OCI-LY7 (cell line): ENCODE measurements at places on chromosomes 12 and 14.

GRCh38 chr14:101542391-101542790 is 18.9 kb upstream of the DIO3 start:
- no peak for DNase-seq

DNA sequence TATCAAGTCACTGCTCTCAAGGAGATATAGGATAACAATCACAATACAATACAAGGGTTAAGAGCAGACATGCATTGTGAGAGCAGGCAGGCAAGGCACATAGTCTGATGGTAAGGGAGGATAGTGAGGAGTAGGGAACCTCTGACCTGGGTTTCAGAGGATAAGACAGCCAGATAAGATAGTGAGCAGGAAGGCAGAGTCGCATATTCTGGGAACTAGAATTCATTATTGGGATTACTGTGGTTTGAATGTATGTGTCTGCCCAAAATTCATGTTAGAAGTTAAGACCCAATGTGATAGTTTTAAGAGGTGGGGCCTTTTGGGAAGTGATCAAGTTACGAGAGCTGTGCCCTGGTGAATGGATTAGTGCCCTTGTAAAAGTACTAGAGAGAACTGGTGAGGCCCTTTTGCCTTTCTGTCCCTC is 14.4 kb upstream of the ATF1 start:
- no peak for DNase-seq

DNA sequence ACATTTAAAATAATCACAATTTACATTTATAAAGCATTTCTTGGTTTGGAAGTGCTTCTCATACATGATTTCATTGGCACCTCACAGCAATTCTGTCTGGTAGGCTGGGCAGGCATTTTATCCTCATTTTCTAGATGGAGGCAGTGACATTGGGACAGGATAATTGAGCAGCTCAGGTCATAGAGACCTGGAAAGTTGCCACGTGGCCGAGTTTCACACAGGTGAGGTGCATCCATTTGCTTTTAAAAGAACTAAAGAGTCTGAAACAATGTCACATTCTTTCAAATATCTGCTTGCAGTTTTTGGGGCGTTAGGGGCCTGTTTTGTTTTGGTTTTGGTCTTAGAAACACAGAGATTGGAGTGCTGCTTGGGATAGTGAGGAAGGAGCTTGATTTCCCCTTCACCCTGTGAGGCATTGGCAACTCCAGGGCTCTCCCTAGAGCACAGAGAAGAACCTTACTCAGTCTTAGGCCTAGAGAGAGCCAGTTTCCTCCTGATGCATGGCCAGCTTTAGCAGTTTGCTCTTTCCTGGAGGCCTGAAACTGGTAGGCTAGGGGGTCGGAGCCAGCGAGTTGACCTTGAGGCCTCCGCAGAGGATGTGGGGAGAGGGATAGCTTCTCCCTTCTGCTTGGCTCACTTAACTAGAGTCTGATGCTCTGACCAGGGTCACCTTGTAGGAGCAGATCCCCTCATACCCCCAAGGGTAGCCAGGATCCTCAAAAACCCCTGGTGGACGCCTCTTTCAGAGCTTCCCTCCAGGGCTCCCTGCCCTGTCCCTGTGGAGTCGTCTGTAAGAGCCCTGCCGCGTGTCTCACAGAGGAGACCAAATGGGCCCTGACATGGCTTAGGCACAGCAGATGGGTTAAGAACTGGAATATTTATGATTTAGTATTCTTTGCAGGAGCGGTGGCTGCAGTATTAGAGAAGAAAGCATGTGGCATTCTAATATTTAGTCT is 34.9 kb upstream of the JDP2 start:
- DNase-seq, result no peak

DNA sequence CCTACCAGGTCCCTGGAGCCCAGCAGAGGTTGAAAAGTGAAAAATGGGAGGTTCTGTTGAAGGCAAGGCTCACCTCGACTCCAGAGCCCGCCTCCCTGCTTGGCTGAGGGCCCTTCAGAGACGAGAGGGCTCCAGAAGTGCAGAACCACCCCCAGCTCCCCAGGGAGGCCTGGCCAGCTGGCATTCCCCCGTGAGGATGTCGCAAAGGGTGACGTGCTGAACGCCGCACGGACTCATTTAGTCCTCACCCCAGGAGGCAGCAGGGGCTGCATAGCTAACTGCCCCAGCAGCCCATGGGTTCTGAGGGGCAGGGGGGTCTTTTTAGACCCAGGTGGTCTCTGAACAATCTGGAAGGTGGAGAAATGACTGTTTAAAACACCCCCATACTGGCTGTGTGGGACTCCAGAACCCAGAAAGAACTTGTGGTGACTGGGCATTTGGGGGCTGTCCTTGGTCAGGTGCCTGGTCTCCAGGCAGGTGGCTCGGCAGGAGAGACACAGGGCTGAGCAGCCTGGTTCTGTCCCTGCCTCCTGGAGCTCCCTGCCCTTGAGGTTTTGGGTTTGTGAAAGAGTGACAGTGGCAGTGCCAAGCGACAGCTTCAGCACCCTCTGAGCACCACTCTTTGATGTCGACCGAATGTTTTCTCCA is 32.0 kb downstream of the ANAPC7 start:
- DNase-seq, result peak; percentile 89

- no peak for DNase-seq
These were observed 291.5 kb downstream of the RPS29 start for GRCh38 chr14:49294621-49295148.

GRCh38 chr14:71692496-71692895 is 239.7 kb upstream of the RGS6 start:
- no peak for DNase-seq

GRCh38 chr14:75842551-75842950 is 139.2 kb downstream of the TGFB3 start:
- DNase-seq, result no peak

DNA sequence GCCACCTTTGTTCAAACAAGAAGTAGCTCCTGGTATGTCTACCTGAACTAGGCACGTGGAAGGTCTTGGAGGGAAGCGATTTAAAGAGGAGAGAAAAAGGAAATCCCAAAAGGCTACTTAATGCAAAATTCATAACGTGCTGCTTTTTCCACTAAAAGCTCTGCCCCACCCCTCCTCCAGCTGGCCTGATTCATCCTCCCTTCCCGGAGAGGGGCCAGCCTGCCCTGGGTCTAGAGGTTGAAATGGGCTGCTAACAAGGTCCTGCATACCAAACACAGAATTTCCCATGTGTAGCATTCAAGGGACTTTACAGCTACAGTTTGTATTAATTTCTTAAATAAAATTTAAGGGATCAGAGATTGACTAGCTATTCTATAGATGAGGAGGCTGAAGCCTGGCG is 83.2 kb downstream of the KNTC1 start:
- DNase-seq, result no peak

GRCh38 chr14:99769123-99769522 is 24.1 kb upstream of the EML1 start:
- no peak for DNase-seq

DNA sequence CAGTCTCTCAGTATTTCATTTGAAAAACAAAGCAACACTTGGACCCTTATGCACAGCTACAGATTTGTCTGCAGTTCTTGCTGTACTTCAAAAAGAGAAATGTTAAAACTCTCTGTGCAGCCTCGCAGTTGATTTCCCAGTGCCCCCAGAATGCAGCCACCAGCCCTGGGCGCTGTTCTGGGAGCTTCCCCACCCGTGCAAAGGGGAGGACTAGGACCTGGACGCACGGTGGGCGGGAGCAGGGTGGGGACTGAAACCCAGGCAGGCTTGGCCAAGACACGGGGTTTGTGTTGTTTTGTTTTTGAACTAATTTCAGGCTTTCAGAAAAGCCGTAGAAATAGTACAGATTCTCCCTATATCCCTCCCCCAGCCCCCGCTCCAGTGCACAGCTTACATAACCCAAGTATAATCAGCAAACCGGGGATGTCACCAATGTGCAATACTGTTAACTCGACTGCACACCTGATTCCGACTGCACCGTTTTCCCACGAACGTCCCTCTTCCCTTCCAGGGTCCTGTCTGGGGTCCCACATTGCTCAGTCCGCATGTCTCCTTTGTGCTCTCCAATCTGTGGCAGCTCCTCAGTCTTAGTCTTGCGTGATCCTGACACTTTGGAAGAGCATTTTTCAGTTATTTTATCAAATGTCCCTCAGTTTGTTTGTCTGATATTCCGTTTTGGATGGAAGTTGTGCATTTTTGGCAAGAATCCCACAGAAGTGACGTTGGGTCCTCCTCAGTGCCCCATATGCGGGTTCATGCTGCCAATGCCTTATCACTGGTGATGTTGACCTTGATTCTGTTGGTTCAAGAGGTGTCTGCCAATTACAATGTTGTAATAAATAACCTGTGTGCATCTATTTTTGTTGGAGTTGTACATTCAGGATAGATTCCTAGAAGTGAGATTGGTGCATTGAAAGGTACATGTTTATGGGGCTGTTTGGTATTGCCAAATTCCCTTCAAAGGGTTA is 95.9 kb downstream of the SETD3 start:
- DNase-seq, result no peak

DNA sequence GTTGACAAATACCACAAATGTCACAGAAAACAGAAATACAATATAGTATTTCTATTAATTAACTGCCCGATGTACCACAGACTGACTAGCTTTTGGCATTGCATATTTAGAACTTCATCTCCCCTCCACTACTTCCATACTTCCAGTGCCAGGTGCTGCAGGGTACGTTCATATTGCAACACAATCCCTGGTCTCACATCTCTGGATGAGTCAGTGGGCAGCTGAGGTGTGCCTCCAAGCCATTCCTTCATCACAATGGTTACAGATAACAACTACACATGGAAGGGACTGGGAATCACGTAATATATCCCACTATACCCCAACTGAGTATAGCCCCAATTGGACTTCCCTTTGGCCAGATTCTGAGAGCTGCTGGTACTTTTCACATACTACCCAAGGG is 31.1 kb downstream of the CCDC198 start:
- DNase-seq, result no peak

GRCh38 chr14:57812741-57813140 is 53.2 kb downstream of the SLC35F4 start:
- no peak for DNase-seq

GRCh38 chr12:51262758-51263177 is 7.4 kb downstream of the SMAGP start:
- DNase-seq, result peak; percentile 60

GRCh38 chr12:112303004-112303403 is 79.2 kb downstream of the HECTD4 start:
- peak; percentile 30 for DNase-seq

- DNase-seq, result no peak
These were observed 80.0 kb downstream of the IFNG-AS1 start for GRCh38 chr12:68069275-68069674.

DNA sequence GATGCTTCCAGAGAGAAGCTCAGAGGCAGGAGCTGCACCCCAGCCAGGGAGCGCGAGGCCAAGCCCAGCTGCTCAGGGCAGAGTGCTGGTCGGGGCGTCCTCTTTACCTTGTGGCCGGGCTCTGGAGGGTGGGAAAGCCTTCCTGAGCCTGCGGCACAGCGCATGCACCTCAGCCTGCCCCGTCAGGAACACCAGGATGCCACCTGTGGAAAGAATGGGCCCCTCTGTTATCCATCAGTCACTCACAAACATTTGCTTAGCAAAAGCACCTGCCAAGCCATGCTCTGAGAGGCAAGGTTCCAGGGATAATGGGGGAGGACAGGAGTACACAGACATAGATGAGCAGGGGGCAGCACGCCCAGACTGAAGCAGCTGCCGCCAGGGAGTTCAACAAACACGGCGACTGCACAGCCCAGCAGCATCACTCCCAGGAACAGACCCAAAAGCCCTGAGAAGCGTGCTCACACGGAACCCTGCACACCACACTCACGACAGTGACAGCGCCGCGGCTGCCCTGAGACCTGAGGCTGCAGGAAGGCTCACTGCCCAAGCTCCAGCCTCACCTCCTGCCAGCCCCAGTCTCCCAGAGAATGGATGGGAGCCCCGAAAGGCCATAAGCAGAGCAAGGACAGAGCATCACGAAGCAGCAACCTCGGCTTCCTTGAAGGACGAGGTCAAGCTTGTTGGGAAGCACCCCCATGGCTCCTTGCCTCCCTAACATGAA is 21.8 kb downstream of the DHX37 start:
- DNase-seq, result no peak

DNA sequence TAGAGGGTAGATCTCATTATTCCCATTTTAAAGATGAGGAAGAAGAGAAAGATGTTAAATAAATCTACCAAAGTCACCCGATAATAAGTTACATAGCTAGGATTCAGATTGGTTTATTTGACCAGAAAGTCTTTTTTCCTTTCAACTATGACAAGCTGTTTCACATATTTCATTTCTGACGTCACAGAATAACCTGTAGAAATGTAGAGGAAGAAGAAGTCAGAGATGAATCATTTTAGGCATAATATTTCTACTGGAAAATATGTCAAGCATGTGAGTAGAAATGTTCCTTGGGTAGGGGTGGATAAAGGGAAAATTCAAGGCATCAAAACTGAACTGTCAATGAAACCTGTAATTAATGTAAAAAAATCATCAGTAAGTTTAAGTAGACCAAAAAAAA is 107.0 kb downstream of the MGST1 start:
- no peak for DNase-seq

DNA sequence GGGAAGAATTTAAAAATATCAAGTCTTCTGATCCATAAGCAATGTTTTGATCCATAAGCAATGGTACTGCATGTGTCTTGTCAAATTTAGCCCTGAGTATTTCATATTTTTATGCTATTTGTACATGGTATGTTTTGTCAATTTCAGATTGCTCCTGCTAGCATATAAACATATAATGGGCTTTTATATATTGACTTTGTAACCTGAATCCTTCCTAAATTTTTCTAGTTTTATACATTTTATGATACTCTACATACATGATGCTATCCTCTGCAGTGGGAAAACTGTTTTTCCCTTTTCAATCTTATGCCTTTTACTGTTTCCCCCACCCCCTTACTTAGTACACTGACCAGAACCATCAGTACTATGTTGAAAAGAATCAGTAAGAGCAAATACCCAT is 75.1 kb downstream of the R3HDM2 start:
- DNase-seq, result no peak

DNA sequence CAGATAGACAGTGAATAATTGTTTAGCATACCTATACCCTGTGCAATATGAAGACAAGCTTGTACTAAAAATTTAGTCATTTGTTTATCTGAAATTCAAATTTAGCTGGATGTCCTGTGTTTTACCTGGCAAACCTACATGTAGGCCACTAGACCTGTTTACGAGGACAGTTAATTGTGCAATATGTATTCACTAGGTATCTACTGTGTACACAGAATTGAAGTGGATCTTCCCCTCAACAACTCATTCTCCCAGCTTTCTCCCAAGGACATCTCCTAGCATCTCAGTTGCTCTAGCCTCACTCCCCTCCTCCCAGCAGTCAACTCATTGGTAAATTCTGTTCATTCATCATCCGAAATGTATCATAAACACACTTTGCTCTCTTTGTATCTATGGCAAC is 25.3 kb downstream of the AK7 start:
- DNase-seq, result no peak

GRCh38 chr14:106850913-106851825 is 1324.8 kb downstream of the TMEM121 start:
- DNase-seq, result peak; percentile 95

DNA sequence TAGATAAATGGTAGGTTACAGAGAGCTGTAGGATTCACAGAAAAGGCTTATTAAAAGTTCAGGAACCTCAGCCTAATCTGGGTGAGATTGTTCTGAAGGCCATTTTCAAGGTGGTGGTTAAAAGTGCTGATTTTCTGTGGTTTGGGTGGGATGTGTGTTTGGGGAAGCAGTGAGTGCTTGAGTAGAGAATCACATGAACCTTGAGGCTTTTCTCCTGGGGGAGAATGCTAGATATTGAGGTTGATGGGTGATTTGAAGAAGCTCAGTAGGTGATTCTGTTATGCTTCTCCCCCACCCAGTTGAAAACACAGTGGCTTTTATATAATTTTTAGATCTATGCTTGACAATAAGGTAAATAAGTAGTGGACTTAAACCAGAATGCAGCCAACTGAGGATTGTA is 420.9 kb downstream of the PCNX1 start:
- no peak for DNase-seq
